ENCODE measurements at places on chromosomes 2 and 18. TPM values are rescaled to one million over a fixed set of nuclear protein-coding genes. Genes with fewer than 3 reads are reported as not detected.

DNA sequence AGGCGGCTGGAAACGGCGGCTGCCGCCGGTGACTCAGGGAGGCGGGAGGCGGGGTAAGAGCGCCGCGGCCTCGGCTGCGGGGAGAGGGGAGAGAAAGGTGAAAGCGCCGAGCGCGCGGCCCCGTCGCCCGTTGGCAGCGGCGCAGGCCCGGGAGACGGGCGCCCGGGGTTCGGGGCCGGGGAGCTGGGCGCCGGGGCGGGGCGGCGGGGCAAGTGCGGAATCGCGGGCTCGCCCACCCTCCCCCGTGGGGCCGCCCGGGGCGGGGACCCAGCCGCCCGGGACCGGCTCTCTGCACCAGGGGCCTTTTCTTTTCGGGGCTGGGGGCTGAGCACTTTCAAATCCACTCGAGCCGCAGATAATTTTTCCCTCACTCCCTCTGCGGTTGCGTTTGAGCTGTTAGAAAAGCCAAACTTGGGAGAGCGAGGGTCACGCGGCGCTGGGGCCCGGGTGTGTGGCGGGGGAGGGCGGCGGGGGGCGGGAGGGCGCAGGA is 266 bp downstream of the KDM3A start:
- DNase-seq, result no peak

- DNase-seq, result no peak
These were observed 55.7 kb upstream of the KCNG2 start for GRCh38 chr18:79742076-79742475.

DNA sequence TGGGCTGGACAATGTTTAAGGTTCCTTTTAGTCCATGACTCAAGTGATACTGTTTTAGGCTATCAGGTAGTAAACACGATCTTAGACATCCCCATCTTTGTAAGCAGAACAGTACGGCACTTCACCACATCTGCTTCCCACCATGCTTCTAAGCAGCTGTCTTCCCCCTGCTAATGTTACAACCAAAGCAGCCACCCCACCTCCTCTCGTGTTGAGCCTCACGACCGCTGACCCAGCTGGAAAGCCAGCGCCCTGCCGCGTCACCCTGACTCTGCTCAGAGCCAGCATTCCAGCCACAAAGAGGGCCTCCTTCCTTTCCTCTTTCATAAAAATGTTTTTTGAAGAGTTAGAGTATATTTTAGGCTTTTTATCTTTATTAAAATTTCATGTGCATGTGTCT is 9.4 kb downstream of the MTERF4 start:
- no peak for DNase-seq

- no peak for DNase-seq
These were observed 304.8 kb upstream of the SOX11 start for GRCh38 chr2:5387406-5387805.

- DNase-seq, result no peak
These were observed 387.6 kb upstream of the SPRED2 start for GRCh38 chr2:65819963-65820362.

DNA sequence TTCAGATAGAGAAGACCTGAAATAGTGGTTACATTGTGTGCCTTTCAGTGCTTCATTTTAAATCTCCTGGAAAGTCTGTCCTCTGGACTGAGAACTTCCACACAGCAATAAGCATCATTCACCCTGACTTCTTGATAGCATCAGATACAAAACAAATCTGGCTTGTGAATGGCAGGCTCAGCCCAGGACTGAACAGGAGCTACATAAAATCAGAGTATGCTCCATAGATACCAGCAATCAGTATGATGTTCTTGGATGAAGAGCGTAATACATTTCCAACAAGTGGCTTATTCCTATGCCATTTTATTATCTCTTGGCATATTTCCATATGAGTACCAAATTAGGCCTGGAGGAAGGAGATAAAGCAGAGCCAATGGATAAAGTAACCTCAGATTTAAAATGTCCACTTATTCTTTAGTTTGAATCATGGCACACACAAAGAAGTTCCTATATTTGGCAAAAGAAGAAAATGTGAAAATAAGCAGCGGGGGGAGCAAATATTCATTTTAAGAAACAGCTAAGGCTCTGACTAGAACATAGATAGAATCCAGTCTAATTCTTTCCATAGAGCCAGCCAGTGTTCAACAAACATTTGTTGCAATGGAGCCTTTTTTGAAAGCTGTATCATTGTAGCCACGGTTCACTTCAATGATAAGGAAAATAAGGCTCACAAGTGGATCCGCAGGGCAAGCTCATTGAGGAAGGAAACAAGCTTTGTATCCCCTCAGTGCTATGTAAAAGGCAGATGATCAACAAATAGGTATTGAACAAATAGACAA is 230.8 kb upstream of the CHAC2 start:
- DNase-seq, result no peak

DNA sequence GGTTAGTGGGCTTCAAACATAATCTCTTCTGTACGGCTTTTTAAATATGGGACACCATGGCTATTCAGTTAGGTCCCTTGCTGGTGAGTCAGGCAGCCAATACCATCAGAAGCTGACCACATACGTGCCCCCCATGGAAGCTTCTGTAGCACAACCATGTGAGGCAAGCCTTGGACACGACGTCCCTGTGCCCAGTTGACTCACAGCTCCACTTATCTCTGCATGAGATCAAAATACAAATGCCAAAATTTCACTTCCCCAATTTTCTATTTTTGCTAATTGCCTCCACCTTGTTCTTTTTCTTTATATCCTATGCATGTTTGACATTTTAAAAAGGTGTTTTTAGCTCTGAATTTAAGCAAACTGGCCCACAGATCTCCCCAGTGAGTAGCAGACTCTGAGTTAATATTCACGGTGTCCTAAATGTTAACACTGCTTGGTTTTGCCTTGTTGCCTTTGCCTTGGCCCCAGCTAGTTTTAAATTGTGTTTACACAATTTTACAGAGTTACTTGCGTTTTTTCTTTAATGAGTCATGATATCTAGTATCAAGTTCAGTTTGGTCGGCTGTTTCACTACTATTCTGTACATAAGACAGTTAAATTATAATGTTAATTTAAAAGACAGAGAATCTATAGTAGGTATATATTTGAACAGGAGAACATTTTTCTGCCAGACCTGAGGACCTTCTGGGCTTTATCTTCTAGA is 77.5 kb downstream of the CDCA7 start:
- no peak for DNase-seq

- no peak for DNase-seq
These were observed 167.7 kb downstream of the TXNL1 start for GRCh38 chr18:56470406-56471351.

- DNase-seq, result no peak
These were observed 488.7 kb downstream of the ARHGAP15 start for GRCh38 chr2:143617803-143618415.

DNA sequence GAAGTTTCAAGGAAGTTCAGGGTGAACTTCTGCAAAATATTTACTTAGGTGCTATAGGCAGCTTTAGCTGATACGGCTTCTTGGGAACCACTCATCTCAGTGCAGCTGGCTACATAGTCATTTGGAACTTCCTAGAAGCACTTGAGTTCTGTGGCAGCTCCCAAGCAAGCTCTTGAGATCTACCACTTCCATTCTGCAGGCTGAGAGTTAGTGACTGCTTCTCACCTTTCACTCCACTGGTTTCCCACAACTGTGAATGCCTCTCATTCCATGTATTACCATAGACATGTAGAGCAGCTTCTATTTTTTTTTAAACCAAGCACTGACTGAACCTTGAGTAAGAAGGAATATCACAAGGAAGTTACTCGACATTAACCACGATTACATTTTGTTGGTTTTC is 994.1 kb upstream of the ACVR2A start:
- DNase-seq, result no peak

GRCh38 chr18:7366597-7366996 is 135.7 kb downstream of the LRRC30 start:
- DNase-seq, result no peak

DNA sequence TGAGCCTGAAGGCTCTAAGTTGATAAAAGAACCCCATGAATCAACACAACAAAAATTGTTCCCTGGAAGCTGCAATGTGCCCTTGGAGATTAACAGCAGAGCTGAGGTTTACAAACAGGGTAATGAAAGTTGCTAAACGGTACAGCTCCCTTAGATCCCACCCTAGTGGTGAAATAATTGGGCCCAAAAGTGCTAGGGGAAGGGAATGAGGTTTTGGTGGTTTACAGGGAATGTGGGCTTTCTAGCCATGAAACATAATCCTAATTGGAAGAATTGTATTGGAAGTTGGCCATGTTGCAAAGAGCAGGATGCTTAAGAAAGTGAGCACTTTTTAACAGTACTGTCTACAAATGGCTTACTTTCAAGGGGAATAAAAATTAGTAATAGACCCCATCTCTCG is 180.2 kb upstream of the SMIM21 start:
- no peak for DNase-seq

DNA sequence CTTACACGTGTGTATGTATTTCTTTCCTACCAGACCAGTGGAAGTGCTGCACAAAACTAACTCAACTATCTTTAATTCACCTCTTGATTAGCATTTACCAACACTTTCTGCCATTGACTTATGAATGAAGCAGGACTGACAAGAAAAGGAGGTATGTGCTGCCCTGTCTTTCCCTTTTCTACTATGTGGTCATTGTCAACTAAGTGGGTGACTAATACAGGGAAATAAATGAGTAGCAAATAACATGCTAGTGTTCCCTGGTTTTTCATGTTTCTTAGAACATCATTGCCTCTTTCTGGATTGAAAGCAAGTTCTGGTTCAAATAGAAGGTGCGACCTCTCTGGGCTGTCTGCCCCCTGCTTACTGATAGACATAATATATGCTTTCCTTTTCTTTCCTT is 58.0 kb downstream of the LINC00305 start:
- no peak for DNase-seq

DNA sequence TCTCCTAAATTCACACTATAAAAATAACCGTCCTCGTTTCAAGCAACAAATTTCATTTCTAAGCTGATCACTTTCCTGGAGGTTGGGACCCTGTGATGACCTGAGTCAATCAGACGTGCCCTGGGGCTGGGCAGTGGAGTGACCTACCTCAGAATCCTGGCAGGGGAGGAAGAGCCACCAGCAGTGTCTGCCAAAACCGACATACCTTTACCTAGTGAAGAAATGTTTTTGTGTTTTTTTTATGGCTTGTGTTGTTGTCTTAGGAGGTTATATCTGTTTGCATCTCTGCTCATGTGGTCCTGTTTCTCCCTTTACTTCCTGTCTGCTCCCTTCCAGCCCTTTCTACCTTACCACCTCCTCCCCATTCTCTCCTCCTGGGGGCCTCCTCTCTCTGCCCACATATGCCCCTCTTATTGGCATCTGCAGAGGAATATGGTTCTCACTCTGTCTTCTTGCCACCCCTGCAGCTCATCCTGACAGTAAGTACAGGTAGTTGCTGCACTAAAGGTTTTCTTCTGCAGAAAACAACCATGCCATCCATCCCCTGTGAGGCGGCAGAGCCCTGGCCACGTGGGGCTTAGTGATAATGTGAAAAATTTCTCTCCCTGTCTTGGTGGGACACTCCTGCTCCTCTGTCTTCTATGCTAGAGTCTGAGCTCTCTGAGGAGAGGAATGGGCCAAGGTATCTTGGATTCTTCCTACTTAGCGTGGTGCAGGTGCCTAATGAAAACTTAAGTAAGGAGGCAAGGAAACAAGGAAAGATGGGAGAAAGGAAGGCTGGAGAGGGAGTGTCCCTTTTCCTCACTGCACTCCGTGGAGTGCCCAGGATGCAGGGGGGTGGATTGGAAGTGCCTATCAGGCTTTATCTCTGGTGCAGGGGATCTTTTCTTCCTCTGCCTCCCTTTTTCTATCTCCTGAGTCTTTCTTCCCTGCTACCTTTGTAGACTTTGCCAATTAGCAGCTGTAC is 15.4 kb downstream of the ACOXL start:
- DNase-seq, result no peak

GRCh38 chr18:6579486-6579885 is 150.0 kb upstream of the ARHGAP28 start:
- no peak for DNase-seq

GRCh38 chr2:143828763-143829537 is 691.0 kb downstream of the ZEB2 start:
- no peak for DNase-seq

- no peak for DNase-seq
These were observed 57.8 kb upstream of the CBLN2 start for GRCh38 chr18:72601944-72602343.

GRCh38 chr2:238874330-238875050 is 26.6 kb downstream of the TWIST2 start:
- no peak for DNase-seq

- no peak for DNase-seq
These were observed 230.6 kb upstream of the SP5 start for GRCh38 chr2:170484552-170484951.

DNA sequence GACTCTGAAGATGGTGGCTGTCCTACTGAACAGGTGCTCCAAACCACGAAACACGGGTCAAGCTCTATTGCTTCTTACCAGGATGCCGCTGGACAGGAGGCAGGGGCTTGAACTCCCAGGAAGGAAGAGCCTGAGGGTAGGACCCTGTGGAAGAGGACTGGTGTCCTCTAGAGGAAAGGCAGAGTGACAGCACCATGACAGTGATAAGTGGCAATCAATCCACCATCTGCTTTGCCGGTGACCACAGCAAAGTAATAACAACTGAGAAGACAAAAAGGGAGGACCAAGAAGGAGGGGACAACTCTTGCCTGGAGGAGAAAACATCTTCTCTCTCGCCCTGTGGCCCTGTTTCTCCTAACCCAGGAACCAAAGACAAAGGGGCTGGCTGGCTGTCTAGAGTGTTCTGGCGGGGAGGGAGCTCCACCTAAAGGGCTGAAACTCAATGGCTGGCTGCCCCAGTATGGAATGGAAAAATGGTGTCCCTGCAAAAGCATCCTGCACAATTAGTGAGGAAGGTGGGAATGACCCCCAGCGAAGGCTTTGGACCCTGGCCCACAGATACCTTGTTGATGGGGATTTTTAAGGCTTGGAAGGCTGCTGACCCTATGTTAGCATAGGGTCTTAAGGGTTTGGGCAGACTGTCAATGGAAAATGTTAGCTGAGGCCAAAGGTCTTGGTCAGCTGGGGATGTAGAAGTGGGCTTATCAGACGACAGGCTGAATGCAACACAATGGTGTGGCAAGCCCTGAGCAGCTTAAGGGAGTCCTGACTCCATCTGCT is 35.4 kb downstream of the PROC start:
- DNase-seq, result no peak

GRCh38 chr2:231034291-231034882 is 2.9 kb upstream of the C2orf72 start:
- no peak for DNase-seq

Gene MAL
- total RNA-seq, result not detected

Gene ANKRD30BL
- 27.9 TPM for total RNA-seq

Gene RAPGEF4
- 23.4 TPM for total RNA-seq

Gene PROKR1
- 2.0 TPM for total RNA-seq

Gene CD8B2
- not detected for total RNA-seq

Gene MAP2
- 681 TPM for total RNA-seq

Gene TUBA3E
- not detected for total RNA-seq

Gene CCDC85A
- 38.8 TPM for total RNA-seq

Gene PSMA8
- not detected for total RNA-seq

Gene KIAA2012
- 0.47 TPM for total RNA-seq

Gene ASB18
- 0.78 TPM for total RNA-seq
